ENCODE measurements at places on chromosomes 16 and 17.

- no peak for DNase-seq
Observed at GRCh38 chr16:5895137-5895536, 797.5 kb upstream of the EEF2KMT start.

GRCh38 chr17:30812218-30813177 is 12.0 kb downstream of the CRLF3 start:
- DNase-seq: no peak

GRCh38 chr16:84735849-84736586 is 36.2 kb downstream of the USP10 start:
- no peak for DNase-seq

DNA sequence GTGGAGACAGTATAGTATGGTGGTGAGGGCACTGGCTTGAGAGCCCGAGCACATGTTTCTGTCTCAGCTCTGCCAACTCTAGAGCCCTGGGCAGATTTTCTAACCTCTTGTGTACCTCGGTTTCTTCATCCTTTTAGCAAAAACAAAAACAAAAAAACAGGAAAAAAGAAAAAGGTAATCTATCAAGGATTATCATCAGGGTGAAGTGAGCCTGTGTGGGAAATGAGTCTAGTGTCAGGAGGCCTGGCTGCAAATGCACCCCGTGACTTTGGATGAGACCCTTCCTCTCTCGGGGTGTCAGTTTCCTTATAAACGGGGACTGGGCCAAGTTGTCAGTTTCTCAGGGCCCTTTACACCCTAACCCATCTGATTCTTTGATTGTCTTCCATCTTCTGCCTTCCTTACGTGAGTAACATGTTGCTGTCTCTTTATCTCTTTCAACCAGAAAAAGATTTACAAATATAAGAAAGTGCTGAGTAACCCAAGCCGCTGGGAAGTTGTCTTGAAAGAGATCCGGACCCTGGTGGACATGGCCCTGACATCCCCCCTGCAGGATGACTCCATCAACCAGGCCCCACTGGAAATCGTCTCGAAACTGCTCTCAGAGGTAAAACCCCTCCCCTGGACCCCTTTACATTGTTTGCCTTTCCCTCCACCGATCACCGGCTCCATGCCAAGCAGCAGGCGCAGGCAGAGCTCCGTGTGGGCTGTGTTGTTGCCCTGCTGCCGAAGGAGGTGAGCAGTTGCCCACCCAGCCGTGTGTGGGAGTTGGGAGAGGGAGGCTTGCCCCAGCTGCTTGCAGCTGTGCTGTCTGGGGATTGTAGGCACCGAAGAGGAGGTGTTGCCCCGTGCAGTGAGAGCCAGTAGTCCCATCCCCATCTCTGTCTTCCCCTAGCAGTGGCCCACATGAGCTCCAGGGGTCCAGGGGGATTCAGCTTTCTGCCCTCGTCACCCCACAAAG is 127.1 kb upstream of the PLCG2 start:
- DNase-seq: no peak

DNA sequence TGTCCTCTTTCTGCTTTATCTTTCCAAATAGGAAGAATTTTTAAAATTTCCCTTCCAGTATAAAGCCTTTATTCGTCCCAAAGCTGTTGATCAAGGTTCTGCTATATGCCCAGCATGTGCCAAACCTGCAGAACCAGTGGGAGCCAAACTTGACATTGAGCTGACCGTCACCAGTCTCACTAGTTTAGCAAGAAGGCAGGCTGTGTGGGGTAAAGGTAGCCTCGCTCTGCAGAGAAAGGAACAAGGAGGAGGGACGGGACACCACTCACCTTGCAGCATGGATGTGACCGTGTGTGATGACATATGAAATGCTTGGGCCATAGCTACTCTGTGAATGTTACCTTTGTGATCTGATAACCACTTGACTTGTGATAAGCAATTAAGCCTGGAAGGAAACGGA is 392.2 kb downstream of the CPPED1 start:
- no peak for DNase-seq

- DNase-seq: no peak
Observed at GRCh38 chr16:89958068-89958467, 9.5 kb downstream of the DEF8 start.

Measured in AML-193 (cell line).